Esophagus muscularis mucosa (tissue), 4 donors: ENCODE measurements at places on chromosomes 11 and 22. TPM values are rescaled to one million over a fixed set of nuclear protein-coding genes. Genes with fewer than 3 reads are reported as not detected.

OR51E2 gene
- total RNA-seq: under 0.01 TPM

DNA sequence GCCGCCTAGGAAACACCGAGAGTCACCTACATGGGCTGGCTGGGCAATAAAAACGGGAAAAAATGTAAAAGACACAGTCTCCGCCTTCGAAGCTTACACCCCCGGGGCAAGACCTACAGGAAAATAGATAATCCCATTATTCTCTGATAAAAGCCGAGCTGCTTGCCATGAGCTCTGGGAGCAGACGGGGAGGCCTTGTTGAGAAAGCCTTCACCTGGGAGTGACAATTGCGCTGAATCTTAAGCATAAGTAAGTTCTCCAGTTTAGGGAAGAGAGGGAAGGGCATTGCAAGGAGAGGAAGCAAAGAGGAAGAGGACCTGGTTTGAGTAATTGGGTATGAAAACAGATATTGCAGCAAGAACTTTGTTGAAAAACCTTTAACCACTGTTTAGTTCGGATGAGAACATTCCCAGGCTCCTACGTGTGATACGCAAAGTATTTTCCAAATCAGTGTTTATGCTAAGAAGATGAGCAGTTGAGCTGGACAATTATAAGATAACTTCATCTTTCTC, 813 bp upstream of the BTBD10 start:
- H3K4me1 ChIP-seq: peaks cover 21% of the 10 kb centered on the region
- H3K4me3 ChIP-seq: peak overlapping the region; percentile 89
- H3K27me3 ChIP-seq: no peaks in the 10 kb centered on the region
- H3K27ac ChIP-seq: peak overlapping the region; percentile 90

DNA sequence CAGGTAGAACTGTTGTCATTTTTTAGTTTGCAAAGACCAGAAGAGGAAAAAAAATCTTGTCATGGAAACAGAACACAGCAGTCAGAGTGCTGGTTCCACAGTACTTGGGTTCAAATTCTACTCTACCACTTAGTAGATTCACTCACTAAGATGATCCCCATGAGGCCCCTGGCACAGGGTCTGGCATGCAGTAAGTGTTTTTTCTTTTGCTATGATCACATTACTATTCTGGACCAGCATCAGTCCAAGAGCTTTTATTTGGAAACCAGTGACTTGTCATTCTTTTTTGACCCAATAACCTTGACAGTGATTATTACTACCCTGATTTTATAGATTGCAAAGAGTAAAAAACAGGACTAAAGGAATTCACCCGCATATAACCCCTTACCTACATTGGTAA, 4.1 kb downstream of the EEF1G start:
- peaks cover 70% of the 10 kb centered on the region for H3K36me3 ChIP-seq
- DNase-seq: no peak
- peaks cover 46% of the 10 kb centered on the region for H3K4me1 ChIP-seq
- peak overlapping the region; percentile 32 for H3K27ac ChIP-seq

KRTAP5-11 gene
- not detected for total RNA-seq

DNA sequence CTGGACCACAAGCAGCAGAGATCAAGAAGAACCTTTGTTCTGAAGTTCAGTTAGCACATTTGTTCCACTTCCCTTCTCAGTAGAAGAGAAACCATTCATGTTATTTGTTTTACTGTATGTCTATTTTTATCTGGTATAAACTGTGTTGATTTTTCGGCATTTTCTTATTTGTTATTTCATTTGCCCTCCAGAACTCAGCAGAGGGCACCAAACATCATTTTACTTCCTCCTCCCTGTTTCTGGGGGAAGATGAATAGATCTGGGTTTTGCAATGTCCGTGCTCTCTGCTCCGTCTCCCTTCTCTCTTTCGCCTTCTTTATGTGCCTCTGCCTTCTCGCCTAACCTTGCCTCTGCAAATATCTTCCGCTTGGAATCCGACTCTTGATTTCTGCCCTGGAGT, 366.9 kb downstream of the NTM start:
- no peak overlapping the region for H3K4me3 ChIP-seq
- H3K27ac ChIP-seq: no peak overlapping the region
- no peak for DNase-seq
- H3K36me3 ChIP-seq: no peaks in the 10 kb centered on the region

GRCh38 chr11:69496631-69497220, 15.3 kb downstream of the LINC01488 start:
- peak overlapping the region; percentile 86 for H3K27ac ChIP-seq
- no peaks in the 10 kb centered on the region for H3K27me3 ChIP-seq
- no peak for DNase-seq
- peaks cover 49% of the 10 kb centered on the region for H3K4me1 ChIP-seq
- H3K36me3 ChIP-seq: no peaks in the 10 kb centered on the region
- no peak overlapping the region for H3K4me3 ChIP-seq

NPAS4 gene
- 1.7 TPM for total RNA-seq

IGF2 gene
- total RNA-seq: 36.4 TPM

- peak overlapping the region; percentile 55 for H3K27ac ChIP-seq
- H3K4me1 ChIP-seq: peaks cover 77% of the 10 kb centered on the region
- no peak for DNase-seq
These were observed 9.5 kb downstream of the APOL3 start for GRCh38 chr22:36151006-36151595.

C11orf52 gene
- total RNA-seq: 1.8 TPM

ZDHHC8 gene
- total RNA-seq: 33.2 TPM

- H3K36me3 ChIP-seq: no peaks in the 10 kb centered on the region
- no peak for DNase-seq
- H3K27ac ChIP-seq: no peak overlapping the region
- H3K4me1 ChIP-seq: no peaks in the 10 kb centered on the region
These were observed 584.7 kb downstream of the NELL1 start for GRCh38 chr11:21254055-21254454.

MS4A6E gene
- total RNA-seq: not detected

DNA sequence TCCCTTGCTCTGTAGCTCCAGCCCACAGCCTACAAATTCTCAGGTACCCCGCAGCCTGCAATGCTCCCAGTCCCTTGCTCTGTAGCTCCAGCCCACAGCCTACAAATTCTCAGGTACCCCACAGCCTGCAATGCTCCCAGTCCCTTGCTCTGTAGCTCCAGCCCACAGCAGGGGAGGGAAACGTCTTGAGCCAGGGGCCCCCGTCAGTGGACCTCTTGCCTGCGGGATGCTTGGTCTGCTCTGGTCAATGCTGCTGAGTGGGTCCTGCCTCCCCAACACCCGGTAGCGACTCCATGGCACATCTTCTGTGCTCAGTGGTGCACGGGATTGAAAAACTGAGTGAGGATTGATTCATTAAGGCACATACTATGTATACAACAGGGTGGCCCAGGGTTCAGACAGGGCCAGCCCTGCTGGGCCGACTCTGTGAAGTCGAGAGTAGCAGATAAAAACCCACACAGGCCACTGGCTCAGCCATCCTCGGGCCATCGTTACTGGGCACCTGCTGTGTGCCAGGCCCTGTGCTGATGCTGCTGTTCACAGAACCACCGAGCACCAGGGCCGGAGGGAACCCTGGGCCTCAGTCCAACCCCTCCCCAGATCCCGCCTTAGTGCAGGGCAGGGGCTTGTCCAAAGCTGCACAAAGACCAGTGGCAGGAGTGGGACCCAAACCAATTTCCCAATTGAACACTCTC, 69.7 kb downstream of the MYO7A start:
- H3K27ac ChIP-seq: no peak overlapping the region
- H3K27me3 ChIP-seq: peaks cover 11% of the 10 kb centered on the region
- H3K4me1 ChIP-seq: no peaks in the 10 kb centered on the region
- no peak for DNase-seq
- H3K4me3 ChIP-seq: no peak overlapping the region

GRCh38 chr11:119419834-119420492, 3.0 kb downstream of the THY1 start:
- no peak overlapping the region for H3K4me3 ChIP-seq
- no peak for DNase-seq
- H3K36me3 ChIP-seq: no peaks in the 10 kb centered on the region
- peaks cover 19% of the 10 kb centered on the region for H3K4me1 ChIP-seq
- H3K27ac ChIP-seq: peak overlapping the region; percentile 7
- peaks cover 29% of the 10 kb centered on the region for H3K27me3 ChIP-seq

PHETA2 gene
- total RNA-seq: 16.6 TPM

SHANK3 gene
- 7.0 TPM for total RNA-seq

DNA sequence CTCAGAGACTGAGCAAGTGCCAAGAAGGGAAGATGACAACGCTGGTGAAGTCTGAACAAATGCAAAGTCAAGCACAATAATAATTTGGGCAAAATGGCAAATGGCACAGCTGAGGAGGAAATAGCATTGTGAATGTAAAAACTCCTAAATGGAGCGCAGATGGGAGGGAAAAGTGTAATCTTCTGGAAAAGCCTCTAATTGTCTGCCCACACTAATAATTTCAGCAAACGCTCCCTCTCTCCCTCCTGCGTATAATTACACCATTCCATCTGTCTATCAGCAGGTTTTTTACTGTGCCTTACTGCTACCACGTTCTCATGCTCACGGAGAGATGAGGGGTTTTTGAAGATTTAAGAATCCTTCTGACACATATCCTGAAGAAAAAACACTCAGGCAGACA, 302.6 kb downstream of the KIRREL3 start:
- H3K27ac ChIP-seq: no peak overlapping the region
- H3K36me3 ChIP-seq: no peaks in the 10 kb centered on the region
- H3K4me3 ChIP-seq: no peak overlapping the region
- peaks cover 3% of the 10 kb centered on the region for H3K27me3 ChIP-seq
- peaks cover 2% of the 10 kb centered on the region for H3K4me1 ChIP-seq
- DNase-seq: no peak

- no peak overlapping the region for H3K27ac ChIP-seq
- H3K27me3 ChIP-seq: peaks cover 12% of the 10 kb centered on the region
These were observed 53.9 kb downstream of the CACNA1I start for GRCh38 chr22:39624501-39624821.

GRCh38 chr22:29553351-29554224, at the start of gene THOC5:
TSS of gene THOC5 (minus strand) at chr22:29553757. CDS start at chr22:29549147, 4,610 bp downstream.
- peak within 1 kb of the TSS; percentile 86 for H3K27ac ChIP-seq
- H3K36me3 ChIP-seq: peaks cover 39% of the 10 kb centered on the region
- peak; percentile 98 for DNase-seq
- no peaks in the 10 kb centered on the region for H3K27me3 ChIP-seq

DNA sequence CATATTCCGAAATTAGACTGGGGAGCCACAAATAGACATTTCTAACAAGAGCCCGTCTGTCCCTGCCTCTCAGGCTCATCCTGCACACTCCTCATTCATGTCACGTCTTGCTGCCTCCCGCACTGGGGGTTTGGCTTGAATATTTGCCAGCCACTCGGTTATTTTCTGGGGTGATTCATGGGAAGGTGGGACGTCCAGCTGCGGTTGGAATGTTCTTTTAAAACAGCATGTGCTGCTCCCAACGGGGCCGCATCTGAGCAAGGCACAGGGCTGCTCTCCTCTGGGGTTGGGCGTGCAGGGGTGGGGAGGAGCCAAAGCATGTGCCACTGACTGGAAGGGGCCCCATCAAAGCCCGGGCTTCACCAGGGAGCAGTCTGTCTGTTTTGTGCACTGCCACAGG, 25.9 kb upstream of the SLC5A4 start:
- DNase-seq: no peak
- H3K36me3 ChIP-seq: no peaks in the 10 kb centered on the region
- H3K27me3 ChIP-seq: no peaks in the 10 kb centered on the region
- H3K4me3 ChIP-seq: no peak overlapping the region
- no peak overlapping the region for H3K27ac ChIP-seq
- no peaks in the 10 kb centered on the region for H3K4me1 ChIP-seq

DNA sequence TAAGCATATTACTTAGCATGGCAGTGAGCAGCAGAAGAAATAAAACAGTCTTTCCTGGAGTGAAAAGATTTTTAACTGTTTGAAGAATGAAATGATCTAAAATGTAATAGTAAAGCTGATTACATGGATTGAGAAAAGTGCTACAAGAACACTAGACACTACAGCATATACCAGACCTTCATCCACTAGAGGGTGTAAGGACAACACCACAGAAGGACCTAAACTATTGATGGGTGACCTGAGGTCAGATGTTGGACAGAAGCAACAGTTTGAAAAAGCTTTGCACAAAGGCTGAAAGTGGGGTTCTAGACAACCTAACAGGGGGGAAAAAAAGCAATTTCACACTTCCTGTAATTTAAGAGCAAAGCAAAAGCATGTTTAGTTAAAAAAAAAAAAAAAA, 97.7 kb downstream of the RBFOX2 start:
- no peaks in the 10 kb centered on the region for H3K27me3 ChIP-seq
- peaks cover 23% of the 10 kb centered on the region for H3K4me1 ChIP-seq
- H3K4me3 ChIP-seq: no peak overlapping the region

GRCh38 chr11:46718155-46719019, 626 bp upstream of the F2 start:
- no peaks in the 10 kb centered on the region for H3K4me1 ChIP-seq
- no peak overlapping the region for H3K27ac ChIP-seq
- H3K4me3 ChIP-seq: no peak overlapping the region
- no peaks in the 10 kb centered on the region for H3K36me3 ChIP-seq
- no peaks in the 10 kb centered on the region for H3K27me3 ChIP-seq
- DNase-seq: no peak

CDC45 gene
- not detected for total RNA-seq

- H3K4me3 ChIP-seq: no peak overlapping the region
- DNase-seq: no peak
- H3K4me1 ChIP-seq: no peaks in the 10 kb centered on the region
- no peaks in the 10 kb centered on the region for H3K27me3 ChIP-seq
These were observed 205.4 kb upstream of the SNX19 start for GRCh38 chr11:131121426-131122333.

GRCh38 chr22:49330421-49331222, 497.1 kb downstream of the BRD1 start:
- peak; percentile 87 for DNase-seq
- no peaks in the 10 kb centered on the region for H3K4me1 ChIP-seq
- H3K4me3 ChIP-seq: no peak overlapping the region
- H3K27ac ChIP-seq: no peak overlapping the region

OR5A1 gene
- not detected for total RNA-seq

GRCh38 chr11:23359297-23359696, 499.0 kb upstream of the CCDC179 start:
- no peak overlapping the region for H3K27ac ChIP-seq
- DNase-seq: no peak
- H3K4me3 ChIP-seq: no peak overlapping the region

- DNase-seq: no peak
- no peaks in the 10 kb centered on the region for H3K4me1 ChIP-seq
- H3K27me3 ChIP-seq: no peaks in the 10 kb centered on the region
These were observed 40.4 kb downstream of the DRG1 start for GRCh38 chr22:31439808-31440207.

GGTLC3 gene
- total RNA-seq: not detected

DNA sequence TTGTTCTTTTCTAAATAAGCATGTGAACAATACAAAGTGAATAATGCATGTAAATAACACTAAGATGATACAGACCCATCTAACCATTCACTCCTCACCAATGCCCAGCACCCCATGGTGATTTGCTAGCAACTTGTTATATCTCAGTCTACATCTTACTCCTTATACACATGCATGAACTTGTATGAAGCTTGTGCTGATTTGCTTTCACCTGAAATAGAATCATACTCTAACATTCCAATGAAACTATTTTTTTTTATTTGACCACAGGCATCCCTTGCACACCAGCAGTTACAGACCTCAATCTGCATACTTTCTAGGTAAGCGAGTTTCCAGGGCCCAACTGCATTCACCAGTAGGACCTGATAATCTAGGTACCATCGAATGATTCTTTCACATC, 873.6 kb downstream of the OPCML start:
- no peaks in the 10 kb centered on the region for H3K4me1 ChIP-seq
- H3K36me3 ChIP-seq: no peaks in the 10 kb centered on the region
- no peak overlapping the region for H3K27ac ChIP-seq

- H3K27ac ChIP-seq: no peak overlapping the region
- no peaks in the 10 kb centered on the region for H3K4me1 ChIP-seq
- no peak for DNase-seq
- no peaks in the 10 kb centered on the region for H3K27me3 ChIP-seq
- H3K4me3 ChIP-seq: no peak overlapping the region
These were observed 546.0 kb upstream of the CCDC179 start for GRCh38 chr11:23406131-23406819.

OR8G5 gene
- not detected for total RNA-seq
